ENCODE measurements at places on chromosomes 5 and 9. TPM values are rescaled to one million over a fixed set of nuclear protein-coding genes. Genes with fewer than 3 reads are reported as not detected.

IRX4 gene
- total RNA-seq = 2.5 TPM

TMC1 gene
- 0.62 TPM for total RNA-seq

KCNIP1 gene
- total RNA-seq = 4.2 TPM

CETN3 gene
- 32.2 TPM for total RNA-seq

BNC2 gene
- total RNA-seq = 25.8 TPM

PDLIM7 gene
- 83.0 TPM for total RNA-seq

FABP6 gene
- not detected for total RNA-seq

LECT2 gene
- total RNA-seq = not detected

EGFLAM gene
- total RNA-seq = 37.6 TPM

DOCK2 gene
- 11.5 TPM for total RNA-seq

TAS2R1 gene
- total RNA-seq = not detected

FCN2 gene
- not detected for total RNA-seq

ADAMTS19 gene
- total RNA-seq = 49.9 TPM

EDIL3 gene
- total RNA-seq = 11.3 TPM

SNAPC3 gene
- total RNA-seq = 50.7 TPM

SUSD3 gene
- total RNA-seq = 3.7 TPM

HMGCR gene
- 75.3 TPM for total RNA-seq

BTF3 gene
- total RNA-seq = 332 TPM

RETREG1 gene
- 160 TPM for total RNA-seq

KCNV2 gene
- not detected for total RNA-seq

ARHGEF39 gene
- 1.0 TPM for total RNA-seq

NFIB gene
- 161 TPM for total RNA-seq

C9 gene
- total RNA-seq = not detected

CKMT2 gene
- total RNA-seq = 287 TPM

RNF183 gene
- total RNA-seq = 0.21 TPM

CTXN3 gene
- total RNA-seq = 4.6 TPM

CCDC171 gene
- total RNA-seq = 8.7 TPM

ARSK gene
- 11.0 TPM for total RNA-seq

TSSK1B gene
- total RNA-seq = not detected

STPG3 gene
- not detected for total RNA-seq

RPL35 gene
- total RNA-seq = 1,333 TPM

ANAPC2 gene
- 29.8 TPM for total RNA-seq

PGM5 gene
- total RNA-seq = 94.5 TPM

C8G gene
- 1.4 TPM for total RNA-seq

TRIP13 gene
- total RNA-seq = 5.8 TPM

ADRB2 gene
- total RNA-seq = 20.9 TPM

JAKMIP2 gene
- total RNA-seq = 8.2 TPM

PCDHB15 gene
- 9.9 TPM for total RNA-seq
